ENCODE measurements at places on chromosomes 5 and 9.

DNA sequence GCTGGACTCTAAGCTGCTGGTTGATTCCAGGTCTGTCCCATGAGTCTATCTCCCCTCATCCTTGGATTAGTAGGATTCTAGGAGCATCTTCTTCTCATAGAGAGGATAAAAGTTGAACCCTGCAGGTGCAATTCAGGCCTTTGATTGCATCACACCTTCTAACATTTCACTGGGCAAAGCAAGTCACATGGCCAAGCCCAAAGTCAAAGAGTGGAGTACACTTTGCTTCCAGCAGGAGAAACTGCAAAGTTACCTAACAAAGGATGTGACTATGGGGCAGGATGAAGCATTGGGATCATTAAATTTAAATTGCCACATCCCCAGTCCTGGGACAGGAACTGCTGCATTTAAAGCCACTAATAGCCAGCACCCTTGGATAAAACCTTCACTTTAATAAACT is 51.0 kb upstream of the EGFLAM start:
- DNase-seq: no peak

DNA sequence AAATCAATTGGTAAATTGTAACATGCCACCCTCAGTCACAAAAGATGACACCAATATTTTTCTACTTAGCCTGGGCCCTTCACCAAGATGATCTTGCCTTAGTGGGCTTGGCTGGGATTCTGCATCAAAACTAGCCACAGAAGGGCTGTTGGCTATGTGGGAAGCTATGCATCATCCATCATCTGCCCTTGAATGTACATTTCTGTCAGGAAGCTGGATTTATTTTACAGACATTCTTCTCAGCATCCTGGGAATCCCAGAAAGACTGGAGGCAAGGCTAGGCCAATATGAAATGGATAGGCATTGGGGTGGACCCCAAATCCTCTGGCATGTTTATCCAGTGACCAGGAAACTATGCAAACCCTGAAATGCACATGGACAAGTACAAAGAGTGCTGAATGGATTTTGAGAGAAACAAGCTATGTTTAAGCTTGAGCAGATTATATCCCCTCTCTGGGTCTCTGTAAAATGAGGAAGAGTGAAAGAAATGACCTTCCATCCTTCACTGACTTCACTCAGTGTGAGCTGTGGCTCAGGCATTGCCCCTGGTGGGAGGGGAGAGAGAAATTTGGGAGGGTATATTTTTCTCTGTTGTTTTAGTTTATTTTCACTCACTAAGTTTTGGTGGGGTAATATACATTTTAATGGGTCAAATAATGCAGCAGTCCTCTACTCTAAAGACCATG is 283.6 kb downstream of the EBF1 start:
- DNase-seq: no peak

DNA sequence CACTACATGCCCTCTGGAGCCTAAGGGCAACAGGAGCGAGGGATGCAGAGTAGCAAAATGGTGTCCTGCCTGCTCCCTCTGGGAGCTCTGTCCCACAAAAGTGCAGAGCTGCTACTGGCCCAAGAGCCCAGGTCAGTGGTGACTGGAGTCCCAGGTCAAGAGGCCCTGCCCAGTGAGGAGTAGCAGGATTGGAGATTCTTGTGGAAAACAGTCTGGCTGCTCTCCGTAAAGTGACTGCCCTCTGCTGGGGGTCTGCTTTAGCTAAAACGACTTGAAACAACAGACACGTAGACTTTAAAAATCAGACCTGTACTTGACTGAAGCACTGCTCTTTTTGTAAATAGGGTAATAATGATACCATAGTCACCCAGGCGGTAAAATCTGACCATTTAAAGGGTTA is 917.0 kb downstream of the MAT2B start:
- peak; percentile 77 for DNase-seq

GRCh38 chr5:39080597-39081204 is 6.5 kb upstream of the RICTOR start:
- DNase-seq: peak; percentile 87

DNA sequence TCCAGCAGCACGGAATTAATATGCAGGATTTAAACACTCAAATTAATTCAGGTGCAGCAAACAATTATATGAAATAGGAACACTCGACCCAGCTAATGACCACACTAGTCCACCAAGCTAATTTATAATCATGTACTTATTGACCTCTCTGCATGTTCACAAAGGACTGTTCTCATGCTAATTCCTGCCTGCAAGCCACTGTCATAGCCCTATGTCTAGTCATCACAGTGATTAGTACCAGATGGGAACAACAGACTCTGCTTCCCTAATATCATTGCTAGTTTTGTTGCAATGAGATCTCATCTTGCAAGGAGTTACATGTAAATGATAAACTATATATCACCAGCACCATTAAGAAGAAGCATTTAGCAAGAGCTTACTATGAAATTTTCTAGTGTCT is 553.0 kb upstream of the GRAMD2B start:
- DNase-seq: no peak

Measured in fibroblast of pulmonary artery (primary cell).